ENCODE measurements at places on chromosomes 1 and 21.

GRCh38 chr1:43054961-43055360 is 96.3 kb upstream of the SLC2A1 start:
- no peak for DNase-seq

DNA sequence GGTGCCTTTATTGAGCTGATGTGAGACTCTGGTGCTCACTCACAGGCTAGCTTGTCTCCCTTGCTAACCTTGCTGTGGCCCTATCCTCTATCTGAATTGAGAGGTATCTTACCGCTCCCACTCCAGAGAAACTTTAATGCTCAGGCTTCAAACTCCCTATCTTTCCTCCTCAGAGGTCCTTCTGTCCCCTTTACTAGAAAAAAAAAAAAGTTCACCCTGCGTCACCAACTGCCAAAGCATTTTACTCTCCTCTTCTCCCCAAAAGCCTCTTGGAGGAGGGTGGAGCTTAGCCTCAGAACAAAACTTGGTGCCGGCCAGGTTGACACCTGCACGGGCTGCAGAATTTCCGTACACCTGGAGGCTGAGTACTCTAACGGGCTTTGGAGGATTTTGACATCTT is 55.1 kb downstream of the ATP2B4 start:
- DNase-seq = no peak

DNA sequence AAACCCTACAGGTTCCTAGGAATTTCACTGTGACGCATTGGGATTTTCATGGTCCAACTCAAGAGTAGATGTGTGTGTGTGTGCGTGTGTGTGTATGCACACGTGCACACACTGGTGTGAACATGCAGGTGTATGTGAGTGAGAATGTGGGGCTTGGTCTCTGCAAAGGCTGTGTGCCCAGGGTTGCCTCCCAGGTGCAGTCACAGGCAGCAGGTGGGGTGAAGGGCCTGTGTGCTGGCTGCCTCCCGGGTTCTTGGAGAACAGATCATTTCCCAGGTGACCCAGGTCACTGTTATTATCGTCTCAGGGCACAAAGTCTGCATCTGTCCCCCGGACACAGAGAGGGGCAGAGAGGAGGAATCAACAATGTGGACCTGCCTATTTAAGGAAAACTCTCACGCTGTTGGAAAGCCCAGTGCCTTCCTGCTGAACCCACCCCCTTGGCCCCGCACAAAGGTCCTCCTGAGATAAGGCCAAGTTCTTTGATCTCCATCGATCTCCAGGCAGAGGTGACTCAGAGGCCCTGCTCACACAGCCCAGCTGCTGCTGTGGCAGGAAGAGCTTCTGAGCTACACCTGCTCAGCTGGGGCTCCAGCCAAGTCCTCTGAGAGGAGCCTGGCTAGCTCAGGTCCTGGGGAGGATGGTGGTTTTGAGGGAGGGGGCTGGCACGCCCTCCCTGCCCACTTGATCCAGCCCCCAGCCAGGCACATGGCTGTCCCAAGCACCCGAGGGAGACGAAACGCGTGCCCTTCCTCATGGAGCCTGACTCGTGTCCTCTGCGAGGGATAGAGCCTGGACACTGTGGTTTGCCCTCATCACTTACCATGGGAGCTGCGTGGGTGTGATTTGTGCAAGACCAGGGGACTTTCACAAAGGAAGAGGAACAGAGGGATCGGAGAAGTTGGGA is 134.0 kb upstream of the ARHGEF16 start:
- DNase-seq = no peak

- no peak for DNase-seq
These were observed 4.2 kb upstream of the PMVK start for GRCh38 chr1:154940651-154941194.

GRCh38 chr1:58780836-58781452 is 2.9 kb downstream of the JUN start:
- DNase-seq = no peak

DNA sequence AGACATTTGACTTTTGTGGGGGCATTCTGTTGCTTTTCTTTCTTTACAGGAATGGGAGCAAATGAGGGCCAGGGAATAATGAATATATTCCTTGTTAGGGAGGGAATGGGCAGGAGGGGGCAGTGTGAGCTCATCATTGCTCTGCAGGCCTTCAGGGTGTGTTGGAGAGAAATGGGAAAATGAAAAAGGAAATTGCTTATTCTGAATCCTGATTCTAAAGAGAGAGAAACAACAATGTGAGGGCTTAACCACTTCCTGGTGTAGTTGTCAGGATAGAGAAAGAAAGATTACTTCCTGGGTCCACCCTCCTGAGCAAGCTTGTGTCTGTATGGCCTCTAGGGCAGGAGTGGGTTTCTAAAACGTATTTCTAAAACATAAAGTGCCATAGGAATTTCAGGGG is 28.3 kb downstream of the VANGL2 start:
- DNase-seq = no peak

DNA sequence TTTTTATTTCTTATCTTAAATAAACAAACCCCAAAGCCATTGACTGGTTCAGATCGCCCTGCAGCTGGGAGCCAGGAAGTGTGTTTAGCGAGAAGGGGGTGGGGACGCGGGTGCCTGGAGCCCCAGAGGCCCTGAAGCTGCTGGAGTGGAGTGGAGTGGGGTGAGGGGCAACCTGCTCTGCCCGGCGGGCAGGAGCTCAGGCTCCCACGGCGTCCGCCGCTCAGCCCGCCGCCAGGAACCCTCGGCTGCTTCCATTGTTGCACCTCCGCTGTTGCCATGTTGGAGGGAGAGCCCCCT is 673 bp downstream of the PIK3C2B start:
- no peak for DNase-seq

- no peak for DNase-seq
These were observed 33.5 kb downstream of the NIBAN1 start for GRCh38 chr1:184940694-184941409.

GRCh38 chr1:157819896-157820295 is at the start of gene FCRL1:
FCRL1 (minus strand) TSS chr1:157820120; CDS start chr1:157820037, 83 bp downstream.
- DNase-seq = no peak

- DNase-seq = no peak
These were observed 33.6 kb downstream of the ACOT11 start for GRCh38 chr1:54581621-54582035.

DNA sequence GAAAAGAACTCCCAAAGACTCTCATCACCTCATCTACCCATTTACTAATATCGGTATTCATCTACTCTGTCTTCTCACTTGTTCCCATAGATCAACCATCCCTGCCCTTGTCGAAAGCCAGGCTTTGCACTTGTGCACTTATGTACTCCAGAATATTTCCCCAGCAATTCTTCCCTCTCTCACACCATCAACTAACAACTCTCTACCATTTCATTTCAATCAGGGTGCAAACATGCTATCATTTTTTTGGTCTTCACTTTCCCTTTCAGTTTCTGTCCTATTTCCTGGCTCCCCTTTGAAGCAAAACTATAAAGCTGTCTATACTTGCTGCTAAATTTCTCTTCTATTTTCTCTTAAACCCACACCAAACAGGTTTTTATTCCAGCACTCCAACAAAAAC is 6.7 kb downstream of the C1orf105 start:
- no peak for DNase-seq

DNA sequence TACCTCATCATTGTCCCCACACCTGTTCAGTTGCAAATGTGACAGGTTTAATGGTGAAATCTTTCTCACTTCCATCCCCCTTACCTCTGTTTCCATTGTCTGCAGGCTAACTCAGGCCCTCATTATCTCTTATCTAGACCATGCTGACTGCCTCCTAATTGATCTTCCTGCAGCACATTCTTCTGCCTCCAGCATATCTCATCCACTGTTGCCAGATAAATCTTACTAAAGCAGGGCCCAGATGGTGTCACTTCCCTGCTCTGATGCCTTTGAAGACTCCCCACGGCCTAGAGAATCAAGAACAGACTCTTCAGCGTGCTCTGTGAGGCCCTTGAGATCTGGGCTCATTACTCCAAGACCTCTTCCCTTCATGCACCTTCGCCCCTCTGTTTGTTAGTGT is 230.1 kb downstream of the DUSP10 start:
- DNase-seq = no peak

DNA sequence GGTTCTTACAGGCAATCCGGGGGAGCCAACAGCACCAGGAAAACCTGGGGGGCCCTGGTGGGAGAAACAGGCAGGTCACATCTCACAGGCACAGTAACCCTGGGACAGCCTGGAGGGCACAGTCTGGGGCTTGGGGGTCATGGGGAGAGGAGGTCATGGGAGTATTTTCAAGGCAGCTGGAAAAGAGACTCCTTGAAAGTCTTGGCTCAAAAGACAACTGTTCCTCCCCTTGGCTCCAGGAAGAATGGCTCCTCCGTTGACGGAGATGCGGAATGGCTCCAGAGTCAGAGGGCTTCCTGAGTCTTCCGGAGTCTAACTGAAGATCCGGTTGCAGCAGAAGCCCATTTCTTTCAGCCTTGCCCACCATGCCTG is 25.9 kb upstream of the PEF1 start:
- DNase-seq = no peak

GRCh38 chr21:29194847-29195246 is 64.4 kb downstream of the MAP3K7CL start:
- no peak for DNase-seq

- DNase-seq = no peak
These were observed at the start of gene CYP4B1 for GRCh38 chr1:46798810-46799209. CYP4B1 (plus strand) TSS chr1:46799046; CDS start chr1:46799082, 36 bp downstream.

- no peak for DNase-seq
These were observed 95.4 kb downstream of the AHCTF1 start for GRCh38 chr1:246836209-246836966.

- no peak for DNase-seq
These were observed 263.1 kb downstream of the ST6GALNAC3 start for GRCh38 chr1:76337542-76338219.

DNA sequence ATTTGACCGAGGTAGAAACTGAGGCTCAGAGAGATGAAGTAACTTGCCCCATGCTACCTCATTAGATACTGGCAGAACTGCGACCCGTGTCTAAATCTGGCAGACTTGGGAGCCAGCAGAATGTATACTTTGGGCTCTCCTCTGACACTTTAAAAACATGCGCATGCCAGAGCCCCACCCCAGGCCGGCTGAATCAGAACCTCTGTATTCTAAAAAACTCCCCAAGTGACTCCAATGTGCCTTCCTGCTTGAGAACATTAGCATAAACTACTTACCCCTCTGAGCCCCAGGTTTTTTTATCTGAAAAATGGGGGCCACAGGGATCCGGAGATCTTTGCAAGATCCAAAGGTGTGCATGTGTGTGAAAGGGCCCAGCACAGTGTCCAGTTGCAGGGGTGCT is 344.7 kb upstream of the USP24 start:
- DNase-seq = no peak

GRCh38 chr1:198056255-198056654 is 100.5 kb upstream of the NEK7 start:
- DNase-seq = no peak

DNA sequence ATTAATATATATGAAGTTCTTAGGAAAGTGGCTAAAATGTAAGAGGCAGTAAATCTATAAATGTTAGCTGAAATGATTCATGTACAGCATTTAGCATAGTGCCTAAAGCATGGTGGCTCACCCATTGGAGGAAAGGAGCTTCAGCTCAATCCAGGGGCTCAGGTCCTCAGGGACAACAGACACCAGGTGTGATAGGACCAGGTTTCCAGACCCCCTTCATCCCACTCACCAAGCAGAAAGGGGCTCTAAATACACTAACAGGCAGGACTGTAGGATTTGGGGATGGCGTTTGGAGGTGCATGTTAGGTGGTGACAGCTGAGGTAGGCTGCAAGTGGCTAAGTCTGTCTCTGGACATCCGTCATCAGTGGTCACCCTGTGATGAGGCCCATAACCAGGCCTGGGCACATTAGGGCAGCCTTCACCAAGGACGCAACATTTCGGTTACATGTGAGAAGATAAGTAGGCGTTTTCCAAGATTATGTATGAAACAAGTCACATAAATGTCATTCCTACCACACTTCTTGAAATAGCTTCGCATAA is 233.1 kb downstream of the C1orf94 start:
- DNase-seq = no peak

DNA sequence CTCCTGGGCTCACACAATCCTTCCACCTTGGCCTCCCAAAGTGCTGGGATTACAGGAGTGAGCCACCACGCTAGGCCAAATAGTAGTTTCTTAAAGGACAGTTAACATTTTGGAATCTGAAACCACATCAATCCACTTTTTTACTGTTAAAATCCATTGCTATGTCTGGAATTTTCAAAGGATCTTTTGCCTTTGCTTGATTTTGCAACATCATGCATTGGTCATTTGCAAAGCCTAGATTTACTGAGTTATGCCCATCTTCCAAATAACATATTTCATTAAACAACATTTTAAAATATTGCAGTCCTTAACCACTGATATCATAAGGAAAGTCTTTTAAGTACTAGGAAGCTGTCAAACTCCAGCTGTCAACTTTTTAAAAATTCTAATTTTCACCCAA is 3.3 kb downstream of the POGZ start:
- DNase-seq = no peak

DNA sequence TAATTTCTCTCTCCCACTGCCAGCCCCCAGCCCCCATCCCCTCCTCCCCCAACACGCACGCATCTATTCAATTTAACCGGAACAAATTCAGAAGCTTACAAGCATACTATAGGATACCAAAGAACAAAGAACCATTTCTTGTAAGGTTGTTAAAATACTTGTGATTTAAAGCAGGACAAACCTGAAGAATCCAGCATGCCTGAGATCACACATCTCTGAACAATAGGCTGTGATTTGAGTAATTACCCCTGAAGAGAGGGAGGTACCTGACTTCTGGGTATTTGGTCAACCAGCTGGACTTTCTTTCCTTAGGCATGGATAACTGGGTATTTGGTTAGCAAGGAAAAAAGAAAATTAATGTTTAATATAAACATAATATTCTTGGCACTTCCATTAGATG is 105.1 kb downstream of the NMNAT2 start:
- no peak for DNase-seq

- no peak for DNase-seq
These were observed 966 bp downstream of the TFB2M start for GRCh38 chr1:246564839-246565750.

DNA sequence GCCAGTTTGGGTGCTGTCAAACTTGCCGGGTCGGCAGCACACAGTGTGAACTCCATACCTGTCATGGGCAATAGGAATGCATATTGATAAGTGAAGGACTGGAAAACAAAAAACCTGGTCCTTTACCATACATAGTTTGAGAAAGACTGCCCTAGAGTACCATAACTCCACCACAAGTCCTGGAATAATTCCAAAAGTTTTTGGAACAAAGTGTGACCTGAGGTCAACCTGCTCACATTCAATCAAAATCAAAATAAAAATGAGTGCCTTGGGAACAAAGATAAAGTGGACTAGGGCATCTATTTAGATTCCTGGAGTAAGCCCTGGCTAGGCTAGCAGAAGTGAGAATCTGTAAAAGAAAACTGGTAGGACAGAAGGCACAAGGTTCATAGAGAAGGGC is 7.6 kb downstream of the PEX19 start:
- DNase-seq = no peak

DNA sequence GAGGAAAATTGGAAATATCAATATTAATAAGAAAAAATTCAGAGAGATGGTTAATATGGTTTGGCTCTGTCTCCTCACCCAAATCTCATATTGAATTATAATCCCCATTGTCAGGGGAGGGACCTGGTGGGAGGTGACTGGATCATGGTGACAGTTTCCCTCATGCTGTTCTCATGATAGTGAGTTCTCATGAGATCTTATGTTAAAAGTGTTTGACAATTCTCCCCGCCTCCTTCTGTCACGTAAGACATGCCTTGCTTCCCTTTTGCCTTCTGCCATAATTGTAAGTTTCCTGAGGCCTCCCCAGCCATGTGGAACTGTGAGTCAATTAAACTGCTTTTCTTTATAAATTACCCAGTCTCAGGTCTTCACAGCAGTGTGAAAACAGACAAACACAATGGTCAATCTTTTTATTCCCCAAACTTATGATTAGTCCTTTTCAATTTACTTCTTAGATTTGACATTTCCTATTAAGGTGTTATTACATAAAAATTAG is 11.0 kb downstream of the EGLN1 start:
- DNase-seq = no peak

Measured in stimulated activated CD4-positive, alpha-beta T cell treated with anti-CD3 and anti-CD28 coated beads, Interleukin-2, amount 100 ng/mL, for 4 hours (primary cell).